Jurkat, Clone E6-1 (cell line): ENCODE measurements at places on chromosomes 3 and 15.
A peak's percentile ranks its signal among the peaks of the same experiment; 100 is the strongest.

DNA sequence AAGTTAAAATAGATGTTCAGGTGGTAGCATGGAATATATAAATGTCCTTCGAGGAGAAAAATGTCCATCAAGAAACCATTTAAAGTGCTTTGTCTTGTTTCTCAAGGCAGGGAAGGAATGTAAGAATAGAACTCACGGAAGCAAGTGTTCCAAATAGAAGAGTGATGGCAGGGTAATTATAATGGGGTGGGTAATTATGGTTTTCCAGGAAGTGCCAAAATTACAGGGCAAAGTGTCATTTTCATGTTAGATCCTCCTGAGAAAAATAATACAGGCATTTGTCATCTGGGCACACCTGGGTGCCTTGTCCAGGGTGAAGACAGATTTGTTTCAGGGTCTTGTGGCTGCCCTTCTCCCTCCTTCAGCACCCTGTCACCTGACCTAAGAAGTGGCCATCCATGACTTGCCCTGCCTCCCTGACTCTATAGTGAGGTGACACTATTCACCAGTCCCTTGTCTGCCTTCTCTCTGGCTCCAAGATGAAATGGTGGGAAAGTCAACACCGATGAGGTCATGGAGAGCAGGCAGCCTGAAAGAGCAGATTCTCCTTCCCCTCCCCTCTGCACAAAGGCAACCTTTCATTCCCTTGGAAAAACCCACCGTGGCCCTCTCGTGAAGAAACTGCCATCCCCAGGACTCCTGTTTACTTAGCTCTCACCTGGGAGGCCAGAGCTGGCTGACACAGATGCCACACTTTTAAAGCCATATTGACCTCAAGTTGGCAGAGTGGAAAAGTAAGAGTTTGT lies 45.1 kb upstream of the AMOTL2 start:
- DNase-seq, result no peak

- no peak for DNase-seq
Measured at GRCh38 chr15:29071232-29071881, 185.6 kb downstream of the APBA2 start.

GRCh38 chr3:55218577-55218976 lies 268.5 kb downstream of the WNT5A start:
- no peak for DNase-seq

- DNase-seq, result no peak
Measured at GRCh38 chr15:31197497-31198414, 96.2 kb upstream of the TRPM1 start.

DNA sequence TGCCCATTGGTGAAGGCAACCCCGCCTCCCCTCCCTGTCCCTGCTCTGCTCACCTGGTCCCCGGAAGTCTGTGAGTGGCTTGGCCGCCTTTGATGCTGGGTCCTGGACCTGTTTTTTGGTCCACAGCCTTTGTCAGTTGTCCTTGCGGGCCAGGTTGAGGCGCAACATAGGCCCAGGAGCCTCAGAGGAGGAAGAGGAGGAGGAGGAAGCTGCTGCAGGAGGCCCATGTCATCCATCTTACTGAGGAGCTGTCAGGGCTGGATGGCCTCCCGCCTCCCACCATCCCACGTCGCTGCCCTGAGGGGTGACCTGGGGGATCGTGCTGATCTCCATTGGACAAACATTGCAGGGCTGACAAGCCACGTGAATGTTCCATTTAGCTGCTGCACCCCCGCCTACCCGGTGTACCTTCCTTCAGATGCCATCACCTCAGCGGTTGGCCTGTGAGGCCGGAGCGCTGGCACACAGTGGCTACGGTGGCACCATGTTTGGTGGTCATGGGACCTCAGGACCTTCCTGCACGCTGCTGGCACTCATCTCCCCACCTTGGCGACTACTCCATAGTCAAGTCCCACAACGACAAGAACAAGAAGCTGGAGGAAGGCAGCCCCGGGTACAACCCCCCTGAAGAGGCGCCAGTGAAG lies 106.3 kb downstream of the SMAD6 start:
- no peak for DNase-seq

DNA sequence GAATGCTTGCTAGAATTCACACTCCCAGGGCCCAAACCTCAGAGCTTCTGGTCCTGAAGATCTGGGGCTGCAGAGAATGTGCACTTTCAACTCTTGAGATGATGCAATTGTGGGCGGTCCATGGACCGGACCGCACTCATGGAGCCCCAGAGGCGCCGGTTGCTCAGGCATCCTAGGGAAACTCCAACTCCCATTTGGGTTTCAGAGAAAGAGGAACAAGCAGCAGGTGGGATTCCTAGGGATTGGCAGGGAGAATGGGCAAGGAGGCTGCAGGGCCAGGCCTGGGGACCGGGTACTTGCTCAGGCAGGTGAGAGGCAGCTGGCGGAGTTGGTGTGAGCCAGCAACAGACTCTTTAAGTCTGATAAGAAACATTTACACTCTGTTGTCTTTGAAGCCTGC lies 3.5 kb downstream of the NOX5 start:
- DNase-seq, result no peak

DNA sequence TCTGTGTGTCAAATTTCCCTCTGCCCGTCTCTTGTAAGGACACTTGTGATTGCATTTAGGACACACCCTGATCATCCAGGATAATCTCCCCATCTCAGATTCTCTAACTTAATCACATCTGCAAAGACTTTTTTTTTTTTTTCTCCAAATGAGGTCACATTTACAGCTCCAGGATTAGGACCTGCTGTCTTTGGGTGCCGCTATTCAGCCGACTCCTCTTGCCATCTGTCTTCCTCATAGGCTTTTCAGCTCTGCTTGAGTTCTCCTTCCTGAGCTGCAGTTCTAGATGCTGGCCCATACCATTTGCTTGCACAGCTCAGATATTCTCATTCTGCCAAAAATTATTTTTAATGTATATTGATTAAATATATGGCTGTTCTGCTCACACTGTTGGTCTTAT lies 94.3 kb upstream of the TLE3 start:
- no peak for DNase-seq

DNA sequence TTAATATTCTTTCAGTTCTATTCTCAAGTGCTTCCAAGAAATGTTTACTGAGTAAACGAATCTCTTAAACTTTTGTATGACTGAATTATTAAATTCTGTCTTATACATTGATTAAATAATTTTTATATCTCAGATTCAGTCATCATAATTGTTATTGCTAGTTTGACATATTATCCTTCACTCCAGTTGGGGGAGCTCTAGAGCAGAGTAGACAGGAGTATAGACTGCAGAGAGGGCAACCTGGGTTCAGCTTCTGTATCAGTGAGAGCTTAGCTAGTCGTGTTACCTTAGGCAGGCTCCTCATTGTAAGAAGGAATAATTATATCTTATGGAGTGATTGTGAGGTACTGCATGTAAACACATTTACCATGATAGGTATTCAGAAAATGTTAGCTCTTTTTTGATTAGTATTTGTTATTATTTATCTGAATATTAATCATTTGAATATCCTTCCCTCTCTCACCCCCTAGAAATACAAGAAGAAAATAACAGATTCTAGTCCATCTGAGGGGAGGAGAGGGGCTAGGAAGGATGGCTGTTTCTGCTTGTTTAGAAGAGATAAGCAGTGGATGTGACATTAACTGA lies 31.0 kb upstream of the ZCWPW2 start:
- peak; percentile 48 for DNase-seq

GRCh38 chr15:29557171-29557570 lies 265.1 kb downstream of the TJP1 start:
- DNase-seq, result no peak

DNA sequence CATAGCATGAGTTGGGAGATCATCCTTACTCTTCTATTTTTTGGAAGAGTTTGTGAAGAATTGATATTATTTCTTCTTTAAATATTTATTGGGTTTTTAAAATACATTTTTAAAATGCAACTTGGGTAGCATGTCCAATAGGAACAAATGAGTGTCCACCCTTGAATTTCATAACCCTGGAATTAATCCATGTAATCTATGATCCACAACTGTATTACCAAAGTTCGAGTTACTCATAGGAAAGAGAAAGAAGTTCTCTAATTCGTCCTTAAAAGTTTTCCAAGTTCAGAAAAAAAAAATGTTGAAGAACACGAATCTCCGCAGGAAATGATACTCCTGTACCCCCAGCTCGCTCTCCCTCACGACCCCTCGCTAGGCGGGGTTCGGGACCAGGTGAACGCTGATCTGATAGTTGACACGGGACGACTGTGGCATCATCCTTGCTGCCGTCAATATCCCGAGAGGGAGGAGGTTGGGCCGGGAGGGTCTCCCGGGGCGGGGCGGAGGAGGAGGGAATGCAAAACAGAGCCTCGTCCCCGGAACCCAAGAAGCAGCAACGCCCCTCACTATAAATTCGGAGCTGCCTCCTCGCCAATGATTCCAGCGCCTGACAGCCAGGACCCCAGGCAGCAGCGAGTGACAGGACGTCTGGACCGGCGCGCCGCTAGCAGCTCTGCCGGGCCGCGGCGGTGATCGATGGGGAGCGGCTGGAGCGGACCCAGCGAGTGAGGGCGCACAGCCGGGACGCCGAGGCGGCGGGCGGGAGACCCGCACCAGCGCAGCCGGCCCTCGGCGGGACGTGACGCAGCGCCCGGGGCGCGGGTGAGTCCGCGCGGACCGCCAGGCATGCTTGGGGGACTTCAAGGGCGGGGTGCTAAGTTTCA lies at the start of gene AGTR1:
TSS of gene AGTR1 (plus strand) at position 598 of the 884 bp plus-strand sequence. CDS start 43,133 bp downstream, outside the sequence.
- no peak for DNase-seq

DNA sequence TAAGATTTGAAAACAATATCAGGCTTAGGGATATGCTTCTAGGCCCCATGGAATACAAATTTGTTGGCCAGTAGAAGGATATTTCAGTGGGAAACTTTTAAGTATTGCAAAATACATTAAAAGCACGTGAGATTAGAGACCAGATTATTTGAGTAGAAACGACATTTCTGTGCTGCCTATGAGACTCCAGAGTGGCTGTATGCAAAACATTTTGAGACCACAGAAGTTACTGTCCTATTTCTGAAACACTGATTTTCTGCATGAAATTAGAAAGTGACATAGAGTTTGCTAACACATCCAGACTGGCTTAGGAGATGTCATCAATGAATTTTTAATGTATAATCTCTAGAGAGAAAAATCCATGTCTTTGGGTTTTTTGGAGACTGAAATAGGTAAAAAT lies 99.8 kb downstream of the KCNH8 start:
- no peak for DNase-seq

- no peak for DNase-seq
Measured at GRCh38 chr3:117914540-117915100, 1120.0 kb downstream of the IGSF11 start.

DNA sequence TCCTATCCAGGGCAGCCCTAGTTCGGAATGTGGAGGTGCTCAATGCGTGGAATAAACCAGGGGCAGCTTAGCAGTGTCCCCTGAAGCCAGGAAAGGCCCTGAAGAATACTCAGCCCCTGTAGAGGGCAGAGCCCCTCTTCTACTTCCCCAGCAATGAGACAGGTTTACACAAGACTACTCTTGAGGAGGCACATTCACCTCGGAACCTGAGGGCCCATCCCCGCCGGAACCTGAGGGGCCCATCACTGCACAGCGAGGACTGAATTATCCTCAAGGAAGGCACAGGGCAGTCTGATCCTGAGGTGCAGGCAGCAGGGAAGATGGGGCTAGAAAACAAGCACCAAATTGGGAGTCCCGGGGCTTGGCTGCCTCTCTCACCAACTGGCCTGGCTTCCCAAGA lies 22.2 kb downstream of the CCDC13 start:
- no peak for DNase-seq
